Activated T-helper 1 cell treated with anti-CD3 and anti-CD28 coated beads, Interleukin-12 subunit alpha, Interleukin-12 subunit beta, Interleukin-2, Interleukin-4 antibody, amounts not matched to agents 30 ng/mL and 10 ng/mL and 1 ng/mL, durations not matched to agents 14 hours and 24 hours and 36 hours (primary cell): ENCODE measurements at places on chromosomes 12 and 14. TPM values are rescaled to one million over a fixed set of nuclear protein-coding genes. Genes with fewer than 3 reads are reported as not detected.

The OR10G3 gene
- total RNA-seq, result not detected in 2 replicates

The KRT6A gene
- not detected in 2 replicates for total RNA-seq

The RBP5 gene
- 0.51 TPM in 1 of 2 replicates, not detected in the other for total RNA-seq

DNA sequence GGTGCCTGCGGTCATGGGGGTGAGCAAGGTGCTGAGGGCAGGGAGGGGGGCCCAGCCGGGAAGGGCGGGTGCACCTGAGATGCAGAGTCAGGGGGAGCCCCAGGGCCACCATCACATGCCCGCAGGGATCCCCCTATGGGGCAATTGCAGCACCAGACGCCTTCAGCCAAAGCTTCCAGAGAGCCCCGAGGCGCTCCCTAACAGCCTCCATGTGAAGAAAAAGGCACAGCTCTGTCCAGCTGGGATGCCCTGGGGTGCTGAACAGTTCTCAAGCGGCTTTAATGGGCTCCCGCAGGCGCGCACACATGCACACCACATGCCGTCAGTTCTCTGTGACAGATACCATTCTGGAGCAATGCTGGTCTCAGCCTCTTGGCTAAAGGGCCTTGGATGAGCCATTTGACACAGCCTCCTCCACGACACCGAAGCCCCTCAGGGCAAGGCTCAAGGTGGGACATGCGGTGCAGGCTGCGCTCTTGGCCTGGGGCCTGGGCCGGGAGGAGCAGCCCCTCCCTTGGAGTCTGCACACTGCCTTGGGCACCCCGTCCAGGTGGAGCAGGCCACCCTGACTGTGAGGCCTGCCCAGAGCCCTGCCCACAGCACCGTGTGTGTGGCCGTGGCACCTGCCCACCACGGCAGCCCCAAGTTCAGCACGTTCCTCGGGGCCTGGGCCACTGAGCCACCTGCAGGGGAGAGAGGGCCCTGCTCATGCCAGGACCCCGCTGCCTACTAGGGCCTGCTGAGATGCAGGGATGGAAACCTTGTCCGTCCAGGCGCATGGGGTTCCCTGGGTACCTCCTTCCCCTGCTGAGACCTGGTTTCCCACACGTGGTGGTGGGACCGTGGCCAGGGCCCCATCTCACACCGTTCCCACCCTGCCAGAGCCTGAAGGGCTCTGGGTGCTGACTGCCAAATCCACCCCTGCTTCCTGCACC is 7.7 kb downstream of the XRCC3 start:
- DNase-seq, result no peak

- DNase-seq, result no peak
These were observed 51.4 kb upstream of the CISTR start for GRCh38 chr12:53803194-53803593.

GRCh38 chr12:129659961-129660622 is 243.7 kb downstream of the TMEM132D start:
- DNase-seq, result no peak

DNA sequence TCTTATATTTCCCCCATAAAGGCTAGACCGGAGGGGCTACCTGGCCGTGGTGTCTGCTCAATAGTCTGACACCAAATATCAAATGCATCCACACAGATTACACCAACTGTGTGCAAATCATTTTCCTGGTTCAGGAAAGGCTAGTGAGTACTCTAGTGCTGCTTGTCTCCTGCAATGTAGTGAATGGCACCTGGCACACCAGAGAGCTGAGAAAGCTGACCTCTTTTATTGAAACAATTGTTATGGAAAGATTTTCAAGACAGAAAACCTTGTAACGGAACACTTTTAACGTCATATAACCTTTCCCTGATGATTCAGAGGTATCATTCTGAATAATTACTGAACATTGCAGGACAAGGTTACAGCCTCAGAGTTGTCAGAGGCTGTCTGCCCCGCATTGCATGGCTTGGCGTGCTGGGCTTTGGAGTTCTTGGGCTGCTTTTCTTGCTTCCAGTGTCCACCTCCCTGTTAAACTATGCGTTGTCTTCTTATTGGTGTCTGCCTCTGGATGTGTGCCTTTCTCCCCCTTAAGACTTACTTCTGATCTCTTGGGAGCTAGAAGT is 40.7 kb upstream of the HDAC7 start:
- no peak for DNase-seq
